G401 (cell line): ENCODE measurements at places on chromosomes 5 and 9. TPM values are rescaled to one million over a fixed set of nuclear protein-coding genes. Genes with fewer than 3 reads are reported as not detected.

The PDE6A gene
- not detected in 2 replicates for total RNA-seq

The LCN15 gene
- not detected in 2 replicates for total RNA-seq

The PCDHAC1 gene
- total RNA-seq, result 6.5 and 9.5 TPM in 2 replicates

- DNase-seq, result no peak
These were observed 811.7 kb upstream of the WWC1 start for GRCh38 chr5:167479779-167480178.

DNA sequence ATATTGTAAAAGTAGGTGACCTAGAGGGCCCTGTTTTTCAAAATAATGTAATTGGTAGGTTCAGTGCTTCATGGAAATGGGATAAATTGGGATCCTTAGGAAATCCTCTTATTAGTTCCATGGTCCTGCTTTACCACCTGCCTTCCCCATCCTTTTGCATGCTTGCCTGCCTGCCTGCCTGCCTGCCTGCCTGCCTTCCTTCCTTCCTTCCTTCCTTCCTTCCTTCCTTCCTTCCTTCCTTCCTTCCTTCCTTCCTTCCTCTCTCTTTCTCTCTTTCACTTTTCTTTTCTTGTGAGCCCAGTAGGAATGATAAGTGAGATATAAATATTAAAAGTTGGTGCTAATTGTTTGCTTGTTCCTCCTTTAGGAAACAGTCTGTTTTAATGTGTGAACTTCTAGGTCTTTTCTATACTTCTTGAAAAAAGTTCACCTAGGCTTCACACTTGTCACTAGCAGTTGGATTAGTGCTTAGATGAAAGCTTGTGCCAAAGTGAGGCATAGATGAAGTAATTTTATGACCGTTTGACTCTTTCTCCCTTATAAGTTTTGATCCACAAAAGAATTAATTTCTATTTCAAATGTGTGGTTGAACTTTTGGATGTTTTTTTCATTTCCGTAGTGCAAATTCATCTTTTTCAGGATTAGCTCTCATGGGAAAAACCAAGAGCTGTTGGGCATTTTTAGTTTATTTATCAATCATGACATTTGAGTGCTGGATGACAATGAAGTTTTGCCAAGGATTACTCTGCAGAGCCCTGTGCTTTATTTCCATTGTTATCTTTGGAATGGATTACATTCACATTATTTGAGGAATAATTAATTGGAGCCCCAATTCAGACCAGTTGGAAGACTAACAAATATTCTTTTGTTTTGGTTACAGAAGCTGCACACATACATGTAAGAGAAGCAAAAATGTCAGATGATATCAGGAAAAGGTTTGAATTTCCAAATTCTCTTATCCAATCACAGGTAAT, 30.7 kb downstream of the FOCAD start:
- no peak for DNase-seq

The FBN2 gene
- 4.4 and 4.7 TPM in 2 replicates for total RNA-seq

The NR5A1 gene
- total RNA-seq, result 0.54 and 0.55 TPM in 2 replicates

GRCh38 chr5:56685503-56686217, 129.7 kb upstream of the MAP3K1 start:
- no peak for DNase-seq

DNA sequence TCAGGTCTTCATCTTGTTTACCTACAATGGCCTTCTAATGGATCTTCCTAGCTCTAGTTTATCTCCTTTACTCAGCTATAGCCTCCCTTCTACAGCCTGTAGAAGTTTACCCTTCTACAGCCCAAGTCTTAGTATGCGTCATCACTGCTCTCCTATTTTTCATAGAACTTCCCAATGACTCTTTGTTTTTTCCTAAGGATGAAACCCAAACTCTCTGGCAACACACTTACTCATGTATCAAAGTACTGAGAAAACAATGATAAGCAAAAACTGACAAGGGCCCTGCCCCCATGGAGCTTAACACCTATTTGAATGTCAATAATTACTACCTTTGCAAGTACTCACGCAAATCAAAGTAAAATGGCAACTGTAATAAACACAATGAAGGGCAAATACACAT, 33.7 kb downstream of the LEAP2 start:
- DNase-seq, result no peak

- no peak for DNase-seq
These were observed 29.3 kb downstream of the DOCK2 start for GRCh38 chr5:169666365-169666764.

DNA sequence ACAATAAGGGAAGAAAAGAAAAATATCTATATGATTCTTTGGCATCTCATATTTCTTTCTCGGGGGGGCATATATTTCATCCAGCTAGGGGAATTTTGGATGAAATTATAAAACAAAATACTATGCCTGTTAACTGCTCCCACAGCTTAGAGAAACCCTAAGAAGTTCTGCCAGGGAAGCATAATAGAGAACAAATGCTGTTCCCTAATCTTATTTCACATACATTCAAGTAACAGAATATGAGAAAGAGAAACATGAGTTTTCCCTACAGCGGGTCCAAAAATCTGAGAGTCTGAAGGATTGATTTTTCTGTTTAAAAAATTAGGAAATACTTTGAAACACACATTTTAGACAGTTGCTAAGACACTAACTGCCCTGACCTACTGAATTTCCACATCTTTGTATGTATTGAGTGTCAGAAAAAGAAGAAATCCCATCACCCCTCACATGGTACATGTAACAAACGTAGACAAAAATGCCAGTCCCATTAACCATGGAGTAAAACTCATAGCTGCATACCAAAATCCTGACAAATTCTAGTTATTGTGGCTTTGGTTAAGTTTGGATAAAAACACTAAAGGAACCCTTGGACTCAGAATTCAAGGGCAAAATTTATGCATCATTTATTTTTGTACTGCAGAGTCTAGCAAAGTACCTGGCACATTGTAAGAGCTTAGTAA, 620.2 kb upstream of the DMAC1 start:
- no peak for DNase-seq

The MAPK9 gene
- 44.2 and 83.2 TPM in 2 replicates for total RNA-seq

The PCAT7 gene
- total RNA-seq, result 11.6 and 19.3 TPM in 2 replicates

GRCh38 chr5:15254607-15255006, 245.4 kb upstream of the FBXL7 start:
- DNase-seq, result no peak

The GGTA1 gene
- total RNA-seq, result not detected in 2 replicates

DNA sequence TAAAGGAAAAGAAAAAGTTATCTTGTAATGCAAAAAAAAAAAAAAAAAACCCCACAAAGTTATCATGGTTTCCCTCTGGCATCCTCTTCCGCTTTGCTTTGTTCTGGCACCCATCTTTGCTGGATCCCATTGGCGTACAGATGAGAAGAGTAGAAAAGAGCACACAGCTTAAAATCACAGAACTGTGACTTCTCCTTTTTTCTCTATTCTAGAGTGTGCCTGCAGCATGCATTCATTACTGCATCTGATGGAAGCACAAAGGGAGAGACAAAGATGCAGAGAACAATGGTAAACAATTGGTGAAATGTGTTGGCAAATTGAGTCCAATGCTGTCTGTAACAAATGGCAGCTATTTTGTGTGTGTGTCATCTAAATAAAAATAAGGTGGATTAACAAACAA, 440.8 kb upstream of the PIK3R1 start:
- DNase-seq, result no peak

GRCh38 chr9:72888067-72888466, 64.8 kb downstream of the ALDH1A1 start:
- no peak for DNase-seq

DNA sequence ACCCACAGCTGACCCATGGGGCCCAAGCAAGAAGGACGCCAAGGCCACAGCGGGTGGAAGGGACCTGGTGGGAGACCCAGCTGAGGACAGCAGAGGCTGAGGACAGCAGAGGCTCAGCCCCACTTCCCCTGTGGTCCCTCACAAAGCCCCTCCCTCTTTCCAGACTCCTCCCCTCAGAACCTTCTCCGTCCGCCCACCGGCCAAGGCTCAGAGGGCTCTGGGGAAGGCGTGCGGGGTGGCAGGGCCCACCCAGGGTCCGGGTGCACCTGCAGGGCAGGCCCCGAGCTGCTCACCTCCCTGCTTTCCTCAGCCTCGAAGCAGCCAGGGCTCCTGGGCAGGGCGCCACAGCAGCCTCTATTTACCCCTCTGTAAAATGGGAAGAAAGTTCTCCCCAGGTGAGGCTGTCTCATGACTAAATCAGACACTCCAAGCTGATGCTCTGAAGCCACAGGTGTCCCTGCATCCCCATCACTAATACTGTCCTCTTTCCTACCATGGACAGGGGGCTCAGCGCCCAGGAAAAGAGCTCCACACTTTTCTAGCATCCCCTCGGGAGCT, 137.9 kb upstream of the PPP1R26 start:
- DNase-seq, result no peak

The ENTPD2 gene
- total RNA-seq, result not detected in 2 replicates

The COMMD10 gene
- total RNA-seq, result 30.6 and 41.2 TPM in 2 replicates

The CCNJL gene
- total RNA-seq, result 3.1 and 5.4 TPM in 2 replicates

The MARCOL gene
- not detected in 2 replicates for total RNA-seq

DNA sequence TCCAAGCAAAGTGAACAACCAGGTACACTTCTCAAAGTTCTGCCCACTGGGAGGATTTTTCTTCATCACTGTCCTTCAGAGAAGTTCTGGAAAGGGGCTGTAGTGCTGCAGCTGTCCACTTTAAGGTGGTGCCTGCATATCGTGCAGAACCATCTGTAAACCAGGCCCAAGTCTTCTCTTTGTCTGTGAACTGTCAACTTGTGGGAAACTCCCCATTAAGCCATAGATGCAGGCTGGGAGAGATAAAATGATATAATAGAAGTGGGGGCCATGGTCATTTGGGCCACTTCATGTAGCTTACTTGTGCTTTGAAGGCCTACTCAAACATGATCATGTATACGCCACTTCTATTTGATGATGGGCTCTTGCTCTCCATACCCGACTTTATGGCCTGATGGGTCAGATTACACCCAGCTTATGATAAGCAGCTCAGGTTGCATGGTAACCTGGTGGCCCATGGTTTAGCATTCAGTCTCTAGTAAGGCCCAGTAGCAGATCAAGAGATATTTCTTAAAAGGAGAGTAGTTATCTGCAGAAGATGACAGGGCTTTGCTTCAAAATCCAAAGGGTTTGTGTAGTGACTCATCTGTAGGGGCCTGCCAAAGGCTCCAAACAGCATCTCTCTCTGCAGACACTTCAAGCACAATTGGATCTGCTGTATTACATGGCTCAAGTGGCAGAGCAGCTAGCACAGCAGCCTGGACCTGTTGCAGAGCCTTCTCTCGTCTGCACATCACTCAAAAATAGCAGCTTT, 15.7 kb upstream of the BTF3 start:
- DNase-seq, result no peak

The CCL27 gene
- not detected in 2 replicates for total RNA-seq

DNA sequence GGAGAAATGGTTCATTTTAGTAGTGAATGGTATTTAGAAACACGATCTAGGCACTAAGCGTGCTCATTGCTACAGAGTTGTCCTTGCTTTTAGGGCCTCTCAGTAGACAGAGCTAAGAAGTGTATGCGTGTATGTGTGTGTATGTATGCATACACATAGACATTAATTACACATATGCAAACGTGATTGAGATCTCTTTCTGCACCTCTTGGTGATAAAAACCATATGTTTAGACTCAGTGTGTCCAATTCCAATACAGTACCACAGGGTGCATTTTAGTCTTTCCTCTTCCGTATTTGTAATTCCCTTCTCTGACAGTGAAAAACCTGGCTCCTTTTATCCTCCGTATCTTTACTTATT, 13.1 kb downstream of the TRIO start:
- DNase-seq, result no peak

DNA sequence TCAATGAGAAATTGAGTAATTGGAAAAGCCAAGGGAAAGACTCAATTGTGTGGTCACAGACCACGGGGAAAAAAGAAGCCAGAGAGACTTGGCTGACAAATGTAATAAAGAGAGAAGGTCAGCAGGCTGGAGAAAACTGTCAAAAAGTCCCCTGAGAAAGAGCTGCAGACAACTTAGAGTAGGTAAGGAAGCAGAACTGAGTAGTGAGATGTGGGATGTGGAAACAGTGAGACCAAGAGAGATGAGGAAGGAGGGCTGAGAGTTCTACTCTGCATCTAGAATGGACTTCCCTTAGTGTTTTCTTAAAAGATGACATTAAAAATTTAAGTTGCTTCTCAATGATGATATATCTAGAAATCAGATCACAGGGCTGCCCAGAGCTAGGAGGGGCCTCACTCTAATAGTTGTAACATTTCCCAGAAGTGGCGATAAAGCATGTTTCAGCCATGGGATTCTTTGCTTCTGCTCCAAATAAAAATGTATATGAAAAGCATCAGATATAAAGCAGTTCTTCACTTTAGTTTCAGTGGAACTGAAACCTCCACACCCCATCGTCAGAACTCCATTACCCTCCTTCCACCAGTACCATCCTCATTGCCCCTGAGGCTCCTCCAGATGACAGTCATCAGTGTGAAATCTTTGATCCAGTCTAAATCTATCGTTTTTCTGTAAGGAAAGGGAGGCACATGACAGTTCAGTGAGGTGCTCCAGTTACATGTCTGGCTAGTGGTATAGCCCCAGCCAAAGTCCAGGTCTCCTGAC, 80.6 kb downstream of the SPEF2 start:
- no peak for DNase-seq

GRCh38 chr9:135365013-135365768, 114.4 kb upstream of the PPP1R26 start:
- DNase-seq, result no peak

The KIF27 gene
- total RNA-seq, result 1.6 and 2.3 TPM in 2 replicates

DNA sequence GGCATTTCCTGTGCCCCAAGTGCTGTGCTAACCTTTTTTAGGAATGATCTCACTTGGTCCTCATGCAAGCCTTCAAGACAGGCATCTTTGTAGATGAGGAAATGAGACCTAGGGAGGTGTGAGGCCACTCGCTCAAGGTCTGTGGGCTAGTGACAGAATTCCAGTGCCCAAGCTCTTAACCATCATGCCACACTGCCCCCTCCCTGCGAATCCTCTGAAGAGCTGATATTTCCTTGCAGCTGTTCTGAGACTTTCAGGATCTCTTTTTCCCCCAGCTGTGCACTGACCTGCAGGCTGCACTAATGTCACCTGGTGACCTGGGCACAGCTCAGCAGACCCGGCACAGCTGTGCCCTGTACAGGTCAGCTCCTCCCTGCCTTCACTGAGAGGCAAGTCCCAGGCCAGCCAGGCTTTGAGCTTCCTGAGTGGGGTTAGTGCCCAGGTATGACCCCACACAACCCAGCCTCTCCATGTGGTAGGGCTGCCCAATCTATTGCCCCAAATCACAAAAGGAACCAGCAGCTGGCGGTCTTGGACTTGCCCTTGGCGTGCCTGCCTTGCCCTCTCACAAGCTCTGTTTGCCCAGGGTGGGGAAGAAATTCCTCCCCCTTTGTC, 32.7 kb downstream of the MORN5 start:
- no peak for DNase-seq

DNA sequence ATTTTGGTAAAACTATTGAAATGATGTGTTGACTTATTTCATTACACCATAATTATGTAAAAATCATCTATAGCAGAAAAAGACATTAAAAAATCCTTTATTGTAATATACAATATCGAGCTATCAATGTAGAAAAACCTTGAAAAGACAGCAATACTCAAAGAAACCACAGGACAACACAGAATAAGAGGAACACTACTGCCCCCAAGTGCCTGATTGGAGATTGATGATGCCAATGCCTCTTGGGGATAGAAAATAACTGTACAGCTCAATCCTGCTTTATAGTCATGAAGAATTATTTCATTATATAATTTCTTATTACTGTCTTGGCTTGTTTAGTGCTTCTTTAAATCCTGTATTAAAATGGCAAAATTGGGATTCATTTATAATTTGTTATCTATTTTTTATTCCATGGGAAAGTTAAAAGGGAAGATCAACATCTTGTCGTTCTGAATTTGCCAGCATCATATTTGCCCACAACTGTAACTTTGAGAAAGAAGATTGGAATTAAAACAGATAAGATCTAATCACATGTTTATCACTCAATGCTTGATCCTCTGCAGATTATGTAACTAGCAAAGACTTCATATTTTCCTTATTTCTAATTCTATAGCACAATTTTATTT, 337.5 kb downstream of the CDH9 start:
- peak; percentile 76 for DNase-seq

The CARTPT gene
- total RNA-seq, result not detected in 2 replicates
